ENCODE measurements at places on chromosomes 12 and 14.

DNA sequence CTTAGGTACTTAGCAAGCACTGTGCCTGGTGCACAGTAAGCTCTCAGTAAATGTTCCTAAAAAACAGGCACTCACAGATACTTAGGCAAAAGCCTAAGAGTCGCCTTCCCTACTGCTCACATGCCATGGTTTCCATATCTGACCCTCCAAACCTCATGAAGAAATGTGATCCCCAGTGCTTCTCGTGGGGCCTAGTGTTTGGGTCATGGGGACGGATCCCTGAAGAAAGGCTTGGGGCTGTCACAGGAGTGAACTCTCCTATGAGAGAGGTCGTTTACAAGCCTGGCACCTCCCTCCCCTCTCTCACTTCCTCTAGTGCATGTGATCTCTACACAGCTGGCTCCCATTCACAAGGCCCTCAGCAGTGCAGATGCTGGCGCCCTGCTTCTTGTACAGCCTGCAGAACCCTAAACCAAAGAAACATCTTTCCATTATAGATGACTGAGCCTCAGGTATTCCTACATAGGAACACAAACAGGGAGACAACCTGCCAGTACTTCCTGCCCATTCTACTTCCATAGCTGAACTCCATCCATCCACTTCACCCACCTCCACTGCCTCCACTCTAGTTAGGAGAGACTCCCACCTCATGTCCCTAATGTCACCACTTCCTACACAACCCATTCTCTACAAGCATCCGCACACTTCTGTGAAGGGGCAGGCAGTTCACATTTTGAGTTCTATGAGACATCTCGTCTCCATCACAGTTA, 2.9 kb downstream of the SLC15A4 start:
- no peak for DNase-seq

GRCh38 chr14:99538733-99539132, 57.5 kb downstream of the CCNK start:
- DNase-seq, result no peak

GRCh38 chr14:29274890-29275596, 508.5 kb downstream of the FOXG1 start:
- DNase-seq, result peak; percentile 6

DNA sequence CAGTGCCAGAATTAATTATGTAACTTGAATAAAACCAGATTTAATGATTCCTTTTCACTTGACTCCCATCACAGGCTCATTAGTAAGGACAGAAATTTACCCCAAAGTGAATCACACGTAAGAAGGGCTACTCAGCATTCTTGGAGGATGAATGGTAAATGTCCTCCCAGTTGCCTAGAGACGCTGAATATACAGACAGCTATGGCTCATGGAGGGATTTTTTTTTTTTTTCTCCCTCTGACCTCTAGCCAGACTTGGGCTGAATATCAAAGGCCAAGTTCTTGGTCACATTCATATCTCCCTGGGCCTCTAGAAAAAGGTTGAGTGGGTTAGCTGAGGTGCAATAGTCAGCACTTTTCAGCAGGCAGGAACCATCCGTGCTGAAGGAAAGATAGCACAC, 77.5 kb downstream of the PHLDA1 start:
- no peak for DNase-seq

- no peak for DNase-seq
Observed at GRCh38 chr14:73788701-73789551, 62.7 kb upstream of the PTGR2 start.

- no peak for DNase-seq
Observed at GRCh38 chr12:100755186-100755585, 39.4 kb upstream of the ANO4 start.

GRCh38 chr12:41509271-41510055, 321.3 kb downstream of the PDZRN4 start:
- no peak for DNase-seq

- no peak for DNase-seq
Observed at GRCh38 chr12:76199808-76200207, 115.3 kb upstream of the NAP1L1 start.

GRCh38 chr12:29317556-29318363, 63.2 kb downstream of the ERGIC2 start:
- DNase-seq, result peak; percentile 43

GRCh38 chr14:68888025-68888850, 90.9 kb downstream of the ACTN1 start:
- no peak for DNase-seq

- DNase-seq, result no peak
Observed at GRCh38 chr14:100329233-100330006, 6.3 kb downstream of the SLC25A47 start.

GRCh38 chr12:112303004-112303403, 79.2 kb downstream of the HECTD4 start:
- DNase-seq, result no peak

DNA sequence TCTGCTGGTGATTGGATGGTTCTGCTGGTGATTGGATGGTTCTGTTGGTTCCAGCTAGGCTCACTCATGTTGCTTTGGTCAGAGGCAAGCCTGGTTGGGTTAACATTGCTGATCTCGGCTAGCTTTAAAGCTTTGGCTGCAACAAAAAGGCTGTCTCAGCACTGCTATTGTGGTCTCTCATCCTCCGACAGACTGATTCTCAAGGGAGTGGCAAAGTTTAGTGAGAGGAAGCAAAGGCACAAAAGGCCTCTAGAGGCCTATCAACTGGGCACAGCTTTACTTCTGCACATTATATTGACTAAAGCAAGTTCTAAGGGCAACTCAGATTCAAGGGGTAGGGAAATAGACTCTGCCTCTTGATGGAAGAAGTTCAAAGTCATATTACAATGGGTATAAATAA, 84.7 kb upstream of the LGR5 start:
- DNase-seq, result no peak

DNA sequence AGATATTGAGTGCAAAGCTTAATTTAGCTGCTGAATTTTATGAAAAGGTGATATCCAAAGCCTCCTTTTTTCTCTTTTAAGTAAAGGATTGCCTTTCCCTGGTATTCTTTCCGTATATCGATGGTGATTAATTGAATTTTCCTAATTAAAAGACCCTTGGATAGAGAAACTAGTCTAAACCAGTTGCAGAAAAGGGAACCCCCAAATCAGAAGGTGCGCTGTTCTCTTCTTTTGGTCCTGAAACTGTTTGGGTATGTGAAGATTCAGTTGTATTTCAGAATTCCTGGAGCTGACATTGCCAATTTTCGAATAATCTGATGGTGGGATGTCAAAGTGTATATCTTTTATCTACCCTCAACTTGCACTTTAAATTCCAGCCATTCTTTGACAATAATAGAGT, 1.9 kb downstream of the GPHN start:
- DNase-seq, result no peak

GRCh38 chr12:5487948-5488625, 56.2 kb downstream of the NTF3 start:
- DNase-seq, result no peak

GRCh38 chr12:25819691-25820090, 138.8 kb upstream of the RASSF8 start:
- DNase-seq, result no peak

- DNase-seq, result no peak
Observed at GRCh38 chr12:117404203-117404853, 42.9 kb upstream of the NOS1 start.

DNA sequence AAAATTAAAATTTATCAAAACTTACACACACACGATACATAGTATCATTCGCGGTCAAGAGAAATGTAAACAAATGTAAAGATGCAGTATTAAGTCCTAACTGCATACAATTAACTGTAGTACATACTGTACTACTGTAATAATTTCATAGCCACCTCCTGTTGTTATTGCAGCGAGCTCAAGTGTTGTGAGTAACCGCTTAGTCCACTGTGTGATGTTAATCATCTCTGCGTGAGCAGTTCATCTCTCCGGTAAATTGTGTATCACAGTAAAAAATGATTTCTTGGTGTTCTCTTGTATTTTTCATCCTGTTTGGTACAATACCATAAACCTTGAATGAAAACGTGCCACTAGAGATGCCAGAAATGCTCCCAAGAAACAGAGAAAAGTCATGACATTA, 6.5 kb downstream of the EPS8 start:
- no peak for DNase-seq

DNA sequence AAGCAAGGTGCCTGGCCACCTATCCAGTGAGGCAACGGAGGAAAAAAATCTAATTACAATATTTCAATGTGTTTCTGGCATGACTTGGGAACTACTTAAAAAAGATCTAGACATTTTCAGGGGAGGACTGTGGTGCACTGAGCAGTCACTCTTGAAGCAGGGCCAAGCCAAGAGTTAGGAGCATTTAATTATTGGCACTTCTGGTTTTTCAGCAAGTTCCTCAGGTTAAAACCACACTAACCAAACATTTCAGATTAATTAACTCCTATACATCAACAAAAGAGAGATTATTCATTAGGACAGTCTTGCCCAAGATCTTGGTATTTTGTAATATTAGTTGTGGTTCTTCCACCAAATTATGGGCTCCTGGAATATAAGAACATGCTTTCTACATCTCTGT, 25.6 kb downstream of the PRKAB1 start:
- no peak for DNase-seq

- DNase-seq, result no peak
Observed at GRCh38 chr12:38431921-38432320, 115.3 kb downstream of the ALG10B start.

DNA sequence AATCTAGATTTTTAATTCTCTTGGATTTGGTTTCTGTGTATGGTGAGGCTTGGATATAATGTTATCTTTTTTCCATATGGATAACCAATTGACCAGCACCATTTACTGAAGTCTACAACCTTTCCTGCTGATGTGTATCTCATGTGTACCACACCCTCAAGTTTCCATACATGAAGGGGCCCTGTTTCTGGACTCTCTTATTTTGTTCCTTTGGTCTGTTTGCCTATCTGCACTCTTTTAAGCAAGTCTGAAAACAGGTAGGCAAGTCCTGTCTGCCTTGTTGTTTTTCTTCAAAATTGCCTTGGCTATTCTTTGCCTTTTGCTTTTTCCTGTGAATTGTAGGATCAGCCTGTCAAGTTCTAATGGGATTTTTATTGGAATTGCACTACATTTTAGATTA, 44.6 kb downstream of the MAX start:
- no peak for DNase-seq

GRCh38 chr12:4809013-4809448, 88.8 kb downstream of the GALNT8 start:
- no peak for DNase-seq

DNA sequence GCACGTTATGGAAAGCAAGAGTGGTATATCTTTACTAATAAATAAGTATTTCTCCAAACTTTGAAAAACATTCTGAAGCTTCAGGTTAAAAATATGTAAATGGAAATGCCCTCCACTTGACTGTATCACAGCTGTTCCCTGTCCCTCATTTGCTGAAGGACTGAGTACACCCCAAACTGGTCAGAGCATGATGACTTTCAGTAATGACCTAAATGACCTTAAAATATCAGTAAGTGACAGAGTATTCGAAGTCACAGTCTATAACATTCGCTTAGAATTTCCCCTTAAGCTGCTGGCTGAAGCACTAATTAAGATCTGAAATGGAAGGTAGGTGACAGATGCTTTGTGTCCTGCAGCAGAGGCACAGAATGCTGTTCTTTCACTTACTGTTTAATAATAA, 191.5 kb downstream of the RGS6 start:
- no peak for DNase-seq

DNA sequence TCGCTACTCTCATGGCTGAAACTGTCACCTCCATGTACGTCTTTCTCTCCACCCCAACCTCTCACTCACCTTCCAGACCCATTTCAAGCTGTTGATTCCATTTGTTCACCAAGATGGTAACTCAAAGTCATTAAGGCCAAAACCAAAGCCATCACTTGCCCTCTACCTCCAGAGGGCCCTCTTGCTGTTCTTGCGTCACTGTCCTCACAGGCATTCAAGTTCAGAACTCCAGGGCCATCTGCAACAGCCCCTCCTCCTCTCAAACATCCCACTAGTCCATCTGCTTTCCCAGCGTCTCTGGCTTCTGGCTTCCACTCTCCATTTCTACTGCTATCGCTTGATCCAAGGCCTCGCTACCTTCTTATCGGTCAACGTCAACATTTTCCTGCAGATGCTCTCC, 74.5 kb downstream of the VWF start:
- no peak for DNase-seq

DNA sequence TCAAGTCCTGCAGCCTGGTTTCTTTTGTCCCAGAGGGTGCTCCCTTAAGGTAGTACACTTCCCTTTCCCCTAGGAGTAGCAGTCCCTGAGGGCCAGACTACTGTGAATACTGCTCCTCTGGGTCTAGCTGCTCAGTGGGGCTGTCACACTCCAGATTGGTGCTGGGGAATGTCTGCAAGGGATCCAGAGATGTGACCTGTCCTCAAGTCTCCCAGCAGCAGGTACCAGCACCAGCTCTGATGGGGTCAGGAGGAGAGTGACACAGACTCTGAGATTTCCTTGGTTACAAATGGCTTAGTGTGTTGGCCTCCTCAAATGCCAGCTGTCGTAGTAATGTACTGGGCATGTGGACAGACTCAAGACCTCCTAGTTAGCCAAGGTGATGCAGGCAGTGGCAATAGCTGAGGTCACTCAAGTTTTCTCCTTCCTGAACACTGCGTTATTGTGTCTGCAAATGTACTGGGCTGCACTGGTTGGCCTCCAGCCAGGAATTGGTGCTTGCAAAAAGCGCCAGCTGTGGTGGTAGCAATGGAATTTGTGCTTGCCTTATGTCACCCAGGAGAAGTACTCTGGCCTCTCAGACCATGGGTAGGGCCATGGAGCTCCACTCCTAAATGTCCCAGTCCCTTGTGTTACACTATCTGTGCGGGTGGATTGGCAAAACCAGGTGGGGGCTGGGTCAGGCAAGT, 36.4 kb upstream of the AEBP2 start:
- DNase-seq, result no peak

DNA sequence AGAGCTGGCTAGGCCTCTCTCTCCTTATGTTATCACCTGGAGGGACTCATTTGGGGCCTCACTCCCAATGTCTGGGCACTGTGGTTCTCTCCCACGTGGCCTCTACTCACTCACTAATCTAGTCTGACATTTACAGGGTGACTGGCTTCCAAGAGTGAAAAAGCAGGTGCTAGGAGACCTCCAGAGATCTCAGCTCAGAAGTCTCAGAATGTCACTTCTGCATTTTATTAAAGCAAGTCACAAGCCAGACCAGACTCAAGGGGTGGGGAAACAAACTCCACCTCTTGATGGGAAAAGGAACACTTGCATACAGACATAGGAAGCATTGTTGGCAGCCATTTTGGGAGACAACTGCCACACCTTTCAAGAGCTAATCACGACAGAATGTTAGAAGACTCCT, 175.9 kb downstream of the MON2 start:
- DNase-seq, result peak; percentile 70

GRCh38 chr12:1873531-1874510, 44.6 kb downstream of the CACNA2D4 start:
- DNase-seq, result no peak

- DNase-seq, result no peak
Observed at GRCh38 chr12:31020385-31021166, 53.1 kb upstream of the DDX11 start.

Measured in retina (tissue), 1 donor.